ENCODE measurements at places on chromosomes 1 and 21.
A peak's percentile ranks its signal among the peaks of the same experiment; 100 is the strongest.

- DNase-seq: peak; percentile 94
These were observed 15.5 kb downstream of the PI4KB start for GRCh38 chr1:151311589-151312331.

- no peak for DNase-seq
These were observed 70.8 kb downstream of the PLA2G4A start for GRCh38 chr1:186899577-186899976.

- DNase-seq: no peak
These were observed 1.7 kb downstream of the IGFN1 start for GRCh38 chr1:201192261-201192788.

- DNase-seq: no peak
These were observed 22.1 kb downstream of the ATP1B1 start for GRCh38 chr1:169128562-169128961.

- DNase-seq: no peak
These were observed 72.5 kb downstream of the RALGPS2 start for GRCh38 chr1:178797590-178797989.

DNA sequence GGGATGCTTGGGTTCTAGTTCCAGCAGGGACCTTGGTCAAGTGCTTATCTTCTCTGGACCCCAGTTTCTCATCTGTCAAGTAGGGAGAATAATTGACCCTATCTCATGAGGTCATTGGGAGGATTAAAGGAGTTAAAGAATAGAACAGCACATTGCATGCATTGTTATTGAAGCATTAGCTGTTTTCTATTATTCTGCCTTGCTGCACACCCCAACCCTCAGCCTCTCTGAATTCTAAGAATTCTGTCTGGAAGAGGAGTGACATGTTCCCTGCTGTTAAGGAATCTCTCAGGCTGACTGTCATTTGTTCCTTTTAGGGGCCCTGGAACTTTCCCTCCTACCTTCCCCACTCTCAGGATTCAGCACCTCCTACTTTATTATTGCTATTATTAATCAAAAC, 73.9 kb downstream of the NENF start:
- DNase-seq: no peak

DNA sequence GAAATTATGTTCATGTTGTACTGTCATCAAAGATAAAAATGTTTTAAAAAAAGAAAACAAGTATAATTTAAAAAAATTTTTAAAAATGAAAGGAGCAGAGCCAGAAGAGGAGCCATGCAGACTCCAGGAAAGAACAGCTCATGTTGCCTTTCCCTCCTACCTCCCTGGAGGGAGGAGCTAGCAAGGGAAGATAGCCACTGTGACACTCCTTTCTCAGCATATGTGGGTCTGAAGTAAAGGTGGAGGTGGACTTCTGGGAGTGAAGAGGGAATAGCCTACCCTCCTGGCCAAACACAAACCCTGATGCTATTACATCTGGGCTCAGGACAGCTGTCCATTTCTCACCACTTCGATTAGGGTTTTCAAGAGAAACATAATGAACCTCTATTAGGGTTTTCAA, 54.2 kb downstream of the SLC2A1 start:
- no peak for DNase-seq
